CD4-positive, alpha-beta T cell treated with Interferon alpha-2 for 1 hour (primary cell): ENCODE measurements at places on chromosomes 6 and 20.
A peak's percentile ranks its signal among the peaks of the same experiment; 100 is the strongest.

DNA sequence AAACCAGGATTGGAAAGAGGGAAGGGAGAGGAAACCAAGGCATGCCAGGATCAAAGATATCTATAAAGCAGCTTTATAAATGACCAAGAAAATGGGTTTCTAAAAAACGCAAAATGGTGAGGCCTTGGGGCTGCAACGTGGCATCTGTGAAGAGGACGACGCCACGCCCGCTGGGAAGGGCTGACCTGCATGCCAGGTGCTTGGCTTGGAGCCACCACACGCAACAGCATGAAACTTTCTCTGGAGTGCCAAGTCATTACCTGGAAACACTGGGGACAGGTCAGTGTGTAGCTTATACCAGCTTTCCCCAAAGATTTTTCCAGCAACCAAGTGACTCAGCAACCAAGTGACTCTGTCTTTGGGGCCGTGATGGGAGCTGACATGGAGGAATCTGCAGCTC, 82.5 kb downstream of the POPDC3 start:
- no peak for DNase-seq

- no peak for DNase-seq
Observed at GRCh38 chr6:78781001-78781400, 86.3 kb upstream of the IRAK1BP1 start.

DNA sequence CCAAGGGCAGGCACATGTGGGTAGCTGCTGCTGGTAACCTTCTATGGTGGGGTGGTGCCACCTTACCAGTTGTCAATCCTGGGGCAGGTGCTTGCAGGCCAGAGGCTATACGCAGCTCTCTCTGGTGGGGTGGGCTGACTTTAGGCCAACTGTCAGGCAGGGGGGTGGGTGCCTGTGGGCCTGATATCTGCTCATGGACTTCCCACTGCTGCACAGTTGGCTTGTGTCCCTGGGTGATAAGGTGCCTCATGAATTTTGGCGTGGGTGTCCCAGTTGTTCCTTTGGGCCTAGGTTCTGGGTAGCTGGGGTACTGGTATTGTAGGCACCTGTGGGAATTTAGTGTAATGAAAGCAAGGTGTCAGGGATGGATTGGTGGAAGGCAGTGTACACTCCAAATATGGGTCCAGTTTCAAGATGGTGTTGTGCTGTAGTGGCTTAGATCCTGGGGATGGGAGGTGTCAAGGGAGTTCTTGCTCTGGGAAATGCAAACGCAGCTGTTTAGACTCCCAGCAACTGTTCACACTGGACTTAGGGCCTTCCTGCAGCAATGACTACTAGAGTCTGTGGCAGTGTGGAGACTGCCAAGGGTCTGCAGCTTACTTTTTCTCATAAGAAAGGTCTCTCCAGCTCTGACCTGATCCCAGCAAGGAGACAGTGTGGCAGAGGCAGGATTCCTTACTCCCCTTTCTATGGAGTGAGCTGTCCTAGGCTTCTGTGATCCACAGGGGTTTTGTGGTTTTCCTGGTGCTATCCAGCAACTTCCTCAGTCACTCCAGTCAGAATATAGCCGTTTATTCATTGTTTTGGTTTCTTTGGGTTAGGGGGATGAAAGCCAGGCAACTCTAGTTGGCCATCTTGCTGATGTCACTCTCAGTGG, 128.2 kb downstream of the CRYBG1 start:
- no peak for DNase-seq

DNA sequence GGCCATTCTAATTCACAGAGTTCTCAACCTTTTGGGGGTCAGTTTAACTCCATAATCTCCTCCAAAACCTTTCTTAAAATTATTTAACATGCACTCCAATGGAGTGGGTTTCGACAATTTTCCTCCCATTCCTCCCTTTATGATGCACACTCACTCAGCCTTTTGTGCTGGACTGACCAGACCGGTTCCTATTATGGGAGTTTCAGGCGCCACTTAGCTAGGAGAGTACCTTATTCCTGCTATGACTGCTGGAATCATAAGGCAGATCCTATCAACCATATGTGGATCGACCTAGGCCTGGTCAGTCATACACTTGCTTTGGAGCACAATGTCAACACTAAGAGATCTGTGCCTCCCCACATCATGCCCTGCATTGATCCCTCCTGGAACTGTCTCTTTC, 63.9 kb upstream of the MOCS1 start:
- DNase-seq, result no peak

DNA sequence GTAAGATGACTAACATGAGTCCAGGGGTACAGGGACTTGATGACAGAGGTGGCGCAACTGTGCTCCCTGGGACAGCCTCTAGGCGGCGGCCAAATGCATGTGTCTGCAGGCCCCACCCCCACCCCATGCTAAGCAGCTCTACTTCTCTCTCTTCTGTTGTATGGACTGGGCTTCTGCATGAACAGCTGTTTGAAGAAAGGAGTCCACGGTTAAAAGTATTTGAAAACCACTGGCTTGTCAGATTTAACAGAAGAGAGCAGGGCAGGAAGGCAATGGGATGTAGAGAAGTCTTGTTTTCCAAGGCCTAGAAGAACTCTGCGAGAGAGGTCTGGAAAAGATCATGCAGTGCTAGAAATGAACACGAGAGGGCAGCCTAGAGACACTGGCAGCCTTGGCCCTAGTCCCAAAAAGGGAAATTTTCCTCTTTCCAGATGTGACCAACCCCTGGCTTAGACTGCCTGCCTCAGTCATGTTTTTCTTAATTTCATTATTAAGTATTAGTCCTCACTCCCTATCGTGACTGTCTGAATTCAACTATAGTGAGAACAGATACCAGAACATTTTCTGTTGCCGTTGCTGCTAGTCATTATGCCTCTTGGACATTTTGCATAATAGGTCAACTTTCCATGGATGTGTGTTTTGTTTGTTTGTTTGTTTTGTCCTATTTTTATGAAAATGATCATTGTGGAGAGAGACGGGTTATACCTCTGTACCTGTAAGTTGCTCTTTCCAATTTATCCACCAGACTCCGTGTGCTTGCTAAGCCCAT, 265.0 kb downstream of the ADGRG6 start:
- peak; percentile 24 for DNase-seq

GRCh38 chr6:84691978-84692623, 72.3 kb downstream of the TBX18 start:
- no peak for DNase-seq

GRCh38 chr6:156306531-156306930, 470.6 kb upstream of the ARID1B start:
- DNase-seq, result no peak

- no peak for DNase-seq
Observed at GRCh38 chr20:21511485-21511849, 2.4 kb downstream of the NKX2-2 start.

DNA sequence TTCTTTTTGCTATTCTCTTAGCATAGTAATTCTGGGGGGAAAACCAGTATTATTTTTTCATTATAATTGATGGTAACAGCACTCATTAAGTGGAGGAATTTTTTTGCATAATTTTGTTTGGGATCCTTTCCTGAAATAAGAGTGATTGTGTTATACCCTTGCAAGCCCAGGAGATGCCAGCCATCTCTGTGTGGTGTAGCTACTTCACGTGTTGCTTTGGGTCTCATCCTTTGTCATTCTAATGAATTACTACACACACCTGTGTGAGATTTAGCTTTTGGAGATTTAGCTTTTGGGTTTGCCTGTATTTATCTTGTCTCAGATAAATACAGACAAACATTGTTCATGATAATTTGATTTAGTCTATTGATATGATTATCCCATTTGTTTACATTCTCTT, 76.5 kb downstream of the SH3BGRL2 start:
- no peak for DNase-seq

- no peak for DNase-seq
Observed at GRCh38 chr6:161838306-161839035, 564.6 kb upstream of the AGPAT4 start.

- no peak for DNase-seq
Observed at GRCh38 chr6:45759472-45759810, 256.2 kb downstream of the CLIC5 start.

- no peak for DNase-seq
Observed at GRCh38 chr6:122712448-122713137, 66.9 kb upstream of the FABP7 start.

DNA sequence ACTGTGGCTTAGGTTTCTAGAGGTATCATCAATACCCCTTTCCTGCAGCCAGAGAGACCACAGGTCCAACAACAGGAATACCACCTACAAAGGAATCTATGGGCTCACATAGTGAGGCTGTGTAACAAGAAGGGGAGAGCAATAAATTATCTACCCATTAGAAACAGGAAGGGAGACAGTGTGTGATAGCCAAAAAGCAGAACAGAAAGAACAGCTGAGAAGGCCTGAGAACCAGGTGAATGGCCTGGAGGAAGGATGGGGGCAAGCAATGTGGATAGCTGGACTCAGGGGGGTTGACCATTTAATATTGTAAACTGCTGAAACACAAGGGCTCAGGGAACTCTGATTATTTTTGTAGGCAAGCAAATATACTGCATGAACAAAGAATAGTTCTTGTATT, 628.2 kb downstream of the COL12A1 start:
- DNase-seq, result no peak

- no peak for DNase-seq
Observed at GRCh38 chr6:11668455-11668854, 110.1 kb downstream of the ADTRP start.

DNA sequence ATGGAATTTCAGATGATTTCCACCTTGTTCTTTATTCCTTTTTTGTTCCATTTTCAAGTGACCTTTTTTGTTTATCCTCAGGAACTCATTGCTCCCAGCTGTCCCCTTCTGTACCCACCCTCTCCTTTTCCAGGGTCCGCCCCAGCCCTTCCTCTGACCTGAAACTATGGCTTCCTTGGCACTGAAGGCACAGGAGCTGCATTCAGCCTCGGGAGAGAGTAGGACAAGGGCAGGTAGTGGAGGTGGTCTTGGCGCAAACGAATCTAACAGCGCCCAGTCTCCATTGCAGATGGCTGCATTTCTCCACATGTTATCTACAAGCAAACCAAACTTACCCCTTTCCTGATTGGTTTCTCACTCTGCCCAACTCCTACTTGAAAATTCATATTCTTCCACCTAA, 8.8 kb upstream of the ULBP2 start:
- DNase-seq, result no peak

DNA sequence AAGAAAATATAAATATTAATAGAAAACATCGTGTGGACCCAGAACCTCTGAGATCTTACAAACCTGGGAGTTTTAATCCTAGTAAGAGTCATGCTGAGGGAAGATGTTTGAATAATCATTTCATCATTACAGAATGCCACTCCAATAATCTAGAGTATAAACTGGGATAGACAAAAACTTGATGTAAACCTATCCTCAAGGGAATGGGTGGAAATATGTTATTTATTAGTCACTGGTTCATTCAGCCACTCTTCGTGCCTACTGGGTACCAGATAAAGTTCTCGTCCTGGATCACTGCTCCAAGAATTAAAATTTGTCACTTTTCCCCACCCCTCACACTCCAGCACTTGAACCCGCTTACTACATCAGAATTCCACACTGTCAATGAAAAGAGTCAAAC, 7.7 kb downstream of the HLA-B start:
- DNase-seq, result no peak

DNA sequence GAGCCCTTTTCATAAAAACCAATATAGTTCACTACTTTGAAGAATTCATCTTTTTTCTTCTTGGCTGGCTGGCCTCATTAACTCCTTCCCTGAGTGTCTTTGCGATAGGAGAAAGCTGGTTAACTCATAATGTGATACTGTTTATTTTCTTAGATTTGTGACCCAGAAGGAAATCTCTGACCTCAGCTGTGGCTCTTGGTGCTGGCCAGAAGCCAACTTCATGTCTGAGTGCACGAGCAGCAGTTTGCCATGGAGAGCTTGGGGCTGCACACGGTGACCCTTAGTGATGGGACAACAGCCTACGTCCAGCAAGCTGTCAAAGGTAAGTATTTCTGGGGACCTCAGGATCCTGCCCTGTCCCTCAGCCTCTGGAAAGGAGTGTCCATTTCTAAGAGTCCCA, 16.7 kb upstream of the DEF6 start:
- no peak for DNase-seq

- peak; percentile 20 for DNase-seq
Observed at GRCh38 chr6:4776493-4777393, 539 bp downstream of the CDYL start.

DNA sequence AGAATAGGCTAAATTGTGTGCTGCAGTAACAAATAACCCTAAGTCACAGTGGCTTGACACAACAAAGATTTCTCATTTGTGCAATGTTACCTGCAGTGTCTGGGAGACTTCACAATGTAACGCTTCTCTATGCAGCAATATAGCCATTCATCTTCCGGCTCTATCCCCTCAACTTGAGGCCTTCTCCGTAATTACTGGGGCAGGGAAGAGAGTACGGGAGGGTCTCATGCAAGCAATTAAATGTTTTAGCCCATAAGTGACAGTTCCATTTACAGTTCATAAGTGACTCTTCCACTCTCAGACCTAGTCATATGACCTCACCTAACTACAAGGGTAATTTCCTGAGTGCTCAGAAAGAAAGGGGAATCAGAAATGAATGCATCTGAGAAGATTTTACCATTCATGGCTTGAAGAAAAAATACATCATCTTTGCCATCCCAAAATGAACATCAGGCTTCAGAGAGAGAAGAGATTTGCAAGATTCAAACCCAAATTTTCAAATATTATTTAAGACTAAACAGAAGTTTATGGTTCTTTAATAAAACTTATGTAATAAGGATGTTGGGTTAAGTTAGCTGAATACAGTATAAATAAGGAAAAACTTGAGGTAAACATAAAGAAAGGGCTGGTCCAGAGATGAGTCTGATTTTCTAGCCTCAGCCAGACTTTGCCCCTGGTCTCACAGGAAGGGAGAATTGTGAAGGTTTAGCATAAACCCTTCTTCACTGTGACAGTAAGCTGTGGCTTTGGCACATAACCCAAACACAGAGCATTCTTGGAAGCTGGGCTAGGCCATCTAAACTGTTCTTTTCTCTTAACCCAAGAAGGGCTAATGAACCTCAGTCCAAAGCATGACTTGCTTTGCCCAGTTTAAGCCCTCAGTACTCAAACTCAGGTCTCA, 13.3 kb downstream of the GPR6 start:
- DNase-seq, result no peak

DNA sequence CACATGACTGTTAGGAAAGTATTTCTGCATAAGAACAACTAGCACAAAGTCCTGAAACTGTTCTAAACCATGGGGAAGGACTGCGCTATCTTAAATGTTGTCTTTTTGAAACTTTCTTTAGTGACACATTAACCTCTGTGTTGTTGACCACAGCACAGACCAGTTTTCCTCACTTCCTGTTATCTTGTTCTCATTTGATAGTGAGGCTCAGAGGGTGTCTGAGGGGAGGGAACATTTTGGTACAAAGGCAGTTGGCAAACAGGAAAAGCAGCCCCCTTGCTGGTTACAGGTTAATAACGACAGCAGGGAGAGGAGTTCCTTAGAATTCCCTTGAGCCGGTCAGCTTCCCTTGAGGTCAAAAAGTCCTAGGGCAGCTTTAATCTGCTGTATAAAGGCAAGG, 143.5 kb upstream of the BMP2 start:
- no peak for DNase-seq

DNA sequence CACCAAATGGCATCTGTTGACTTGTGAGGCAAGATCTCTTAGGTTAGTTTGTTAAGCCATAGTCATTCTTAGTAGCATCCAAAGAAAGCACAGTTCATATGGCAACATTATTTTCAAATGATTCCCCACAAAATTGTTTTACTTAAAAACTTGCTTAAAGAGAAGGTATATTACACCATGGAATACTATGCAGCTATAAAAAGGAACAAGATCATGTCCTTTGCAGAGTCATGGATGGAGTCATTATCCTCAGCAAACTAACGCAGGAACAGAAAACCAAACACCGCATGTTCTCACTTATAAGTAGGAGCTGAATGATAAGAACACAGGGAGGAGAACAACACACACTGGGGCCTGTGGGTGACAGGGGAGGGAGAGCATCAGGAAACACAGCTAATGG, 10.9 kb upstream of the DSE start:
- DNase-seq, result no peak

GRCh38 chr6:23077772-23078171, 508.4 kb downstream of the HDGFL1 start:
- DNase-seq, result no peak
